IMR-90 (cell line): ENCODE measurements at places on chromosomes 3 and 15. TPM values are rescaled to one million over a fixed set of nuclear protein-coding genes. Genes with fewer than 3 reads are reported as not detected.

ADAMTS17 gene
- total RNA-seq, result 0.28 TPM in 1 of 2 replicates, not detected in the other

- DNase-seq, result peak; percentile 45
Measured at GRCh38 chr3:48695393-48695753, 9.7 kb upstream of the NCKIPSD start.

GRCh38 chr3:40187945-40188344 is 121.6 kb upstream of the EIF1B start:
- no peak for DNase-seq

ERICH6 gene
- total RNA-seq, result under 0.01 TPM in 1 of 2 replicates, not detected in the other

GRCh38 chr15:27235681-27236080 is 264.7 kb downstream of the GABRG3 start:
- no peak for DNase-seq

GRCh38 chr3:179610066-179610465 is 5.5 kb downstream of the NDUFB5 start:
- DNase-seq, result no peak

GRCh38 chr15:91863621-91864255 is 10.2 kb downstream of the SLCO3A1 start:
- no peak for DNase-seq

DNA sequence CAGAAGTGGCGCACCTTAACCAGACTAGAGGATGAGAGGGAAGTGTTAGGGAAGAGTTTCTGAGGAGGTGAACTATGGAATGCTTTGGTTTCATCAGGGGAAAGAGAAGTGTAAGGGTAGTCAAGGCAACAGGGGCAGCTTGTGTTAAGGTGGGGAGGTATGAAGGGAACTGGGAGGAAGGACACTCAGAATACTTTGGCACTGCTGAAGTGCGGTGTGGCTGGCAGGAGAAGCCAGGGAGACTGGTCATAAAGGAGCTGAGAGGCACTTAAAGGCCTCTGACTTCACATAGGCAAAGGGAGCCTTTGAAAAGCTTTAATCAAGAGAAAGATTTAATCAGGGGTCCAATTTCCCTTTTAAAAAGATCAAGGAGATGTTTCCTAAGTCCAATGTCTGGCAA is 129.0 kb downstream of the ERC2 start:
- DNase-seq, result no peak

CYFIP1 gene
- total RNA-seq, result 144 and 163 TPM in 2 replicates

- no peak for DNase-seq
Measured at GRCh38 chr15:41581110-41581509, 22.1 kb downstream of the TYRO3 start.

LTF gene
- total RNA-seq, result not detected in 2 replicates

DNA sequence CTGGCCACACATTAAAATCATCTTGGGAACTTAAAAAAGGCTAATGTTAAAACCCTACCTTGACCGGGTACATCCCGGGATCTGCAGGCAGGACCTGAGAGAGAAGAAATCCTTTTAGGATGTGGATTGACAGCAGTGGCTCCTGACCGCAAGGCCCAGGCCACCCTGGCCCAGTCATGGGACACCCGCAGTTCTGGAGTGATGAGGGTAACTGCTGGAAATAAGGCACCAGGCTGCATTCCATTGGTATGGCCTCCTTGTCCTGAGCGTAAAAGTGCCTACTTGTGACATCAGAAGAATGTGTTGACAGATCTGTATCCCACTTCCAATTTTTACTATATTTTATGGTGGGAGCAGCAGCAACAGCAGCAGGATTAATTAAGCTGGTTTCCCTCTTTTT is 63.4 kb upstream of the GSK3B start:
- DNase-seq, result no peak

RGMA gene
- total RNA-seq, result 0.18 TPM in 1 of 2 replicates, not detected in the other

NEO1 gene
- total RNA-seq, result 16.3 and 18.3 TPM in 2 replicates

- no peak for DNase-seq
Measured at GRCh38 chr3:24834442-24834841, 339.8 kb upstream of the THRB start.

DNA sequence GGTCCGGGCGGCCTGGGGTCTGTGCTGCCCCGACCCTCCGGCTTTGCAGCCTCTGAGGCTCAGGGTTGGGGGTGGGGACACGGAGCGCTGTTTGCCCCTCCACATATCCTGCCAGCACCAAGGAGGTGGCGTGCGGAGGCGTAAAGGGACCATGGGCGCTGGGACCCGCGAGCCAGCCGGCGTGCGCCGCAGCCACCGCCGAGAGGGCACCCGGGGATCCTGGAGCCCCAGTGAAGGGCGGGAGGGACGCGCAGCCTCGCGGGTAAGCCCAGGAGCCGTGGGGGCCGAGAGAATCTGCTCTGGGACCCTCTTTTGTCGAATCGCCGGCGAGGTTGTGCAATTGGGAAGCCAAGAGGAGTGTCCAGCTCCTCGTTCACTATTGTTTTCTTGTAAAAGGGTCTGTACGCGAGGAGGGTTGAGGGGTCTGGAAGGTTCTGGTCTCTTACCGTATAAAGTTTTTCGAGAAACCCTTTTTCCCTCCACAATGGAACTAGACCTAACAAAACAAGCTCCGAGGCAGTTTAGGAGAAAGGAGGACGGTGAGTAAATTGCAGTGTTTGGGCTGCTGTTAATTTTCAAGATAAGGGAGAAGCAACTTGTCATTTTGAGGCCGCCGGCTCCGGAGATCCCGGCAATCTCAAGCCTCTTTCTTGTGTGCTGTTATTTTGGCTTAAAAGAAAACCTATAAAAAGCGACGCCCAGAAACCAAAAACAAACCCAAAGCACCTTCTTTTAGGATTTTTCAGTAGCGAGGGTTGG is 29.9 kb upstream of the ST3GAL6 start:
- DNase-seq, result no peak

CPB1 gene
- not detected in 2 replicates for total RNA-seq

DNA sequence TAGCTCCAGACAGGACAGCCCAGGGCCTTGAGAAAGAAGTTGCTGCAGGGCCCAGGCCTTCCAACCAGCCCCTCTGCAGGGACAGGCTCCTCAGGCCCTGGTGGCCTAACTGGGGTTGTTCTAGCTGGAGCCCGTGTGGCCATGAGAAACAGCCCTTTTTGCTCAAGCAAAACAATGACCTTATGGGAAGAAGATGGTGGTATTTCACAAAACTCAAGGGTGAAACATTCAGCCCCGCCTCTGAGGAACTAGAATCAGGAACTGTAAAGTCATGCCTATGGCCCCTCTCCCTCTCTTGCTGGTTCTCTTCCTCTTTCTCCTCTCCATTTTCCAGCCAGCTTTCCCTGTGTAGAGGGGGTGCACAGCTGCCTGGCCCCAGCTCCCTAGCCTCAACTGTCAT is 273.3 kb downstream of the RPLP1 start:
- no peak for DNase-seq

DNA sequence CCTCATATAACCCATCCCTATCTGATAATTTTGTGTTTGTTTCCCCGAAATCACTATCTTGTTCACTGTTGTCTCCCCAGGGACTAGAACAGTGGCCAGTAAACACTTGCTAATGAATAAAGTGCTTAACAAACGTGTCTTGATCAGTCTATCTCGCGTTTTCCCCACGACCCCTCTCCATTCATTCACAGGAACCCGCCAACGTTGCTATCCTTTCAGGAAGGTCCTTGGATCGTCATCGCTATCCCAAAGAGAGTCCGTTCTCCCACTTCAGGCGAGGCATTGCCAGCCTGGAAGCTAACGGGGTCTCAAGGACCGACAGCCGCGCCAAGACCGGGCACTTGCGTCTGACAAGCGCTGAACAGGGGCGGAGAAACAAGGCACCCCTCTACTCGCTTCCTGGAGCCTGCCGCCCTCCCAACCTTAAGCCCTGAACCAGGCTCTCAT is 344 bp downstream of the LINS1 start:
- no peak for DNase-seq

- no peak for DNase-seq
Measured at GRCh38 chr3:12885583-12885930, 44.2 kb upstream of the RPL32 start.

GRCh38 chr3:101886626-101887025 is 37.3 kb downstream of the NFKBIZ start:
- DNase-seq, result no peak

DNA sequence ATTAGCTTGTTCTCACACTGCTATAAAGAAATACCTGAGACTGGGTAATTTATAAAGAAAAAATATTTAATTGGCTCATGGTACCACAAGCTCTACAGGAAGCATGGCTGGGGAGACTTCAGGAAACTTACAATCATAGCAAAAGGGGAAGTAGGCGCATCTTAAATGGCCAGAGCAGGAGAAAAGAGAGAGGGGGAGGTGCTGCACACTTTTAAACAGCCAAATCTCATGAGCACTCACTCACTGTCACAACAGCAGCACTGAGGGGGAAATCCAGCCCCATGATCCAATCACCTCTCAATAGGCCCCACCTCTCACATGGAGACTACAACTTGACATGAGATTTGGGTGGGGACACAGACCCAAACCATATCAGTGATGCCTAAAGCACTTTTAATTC is 82.5 kb downstream of the DCLK3 start:
- no peak for DNase-seq

- DNase-seq, result no peak
Measured at GRCh38 chr3:126488185-126488584, 12.5 kb upstream of the ZXDC start.

DAPK2 gene
- 0.28 and 0.36 TPM in 2 replicates for total RNA-seq

DNA sequence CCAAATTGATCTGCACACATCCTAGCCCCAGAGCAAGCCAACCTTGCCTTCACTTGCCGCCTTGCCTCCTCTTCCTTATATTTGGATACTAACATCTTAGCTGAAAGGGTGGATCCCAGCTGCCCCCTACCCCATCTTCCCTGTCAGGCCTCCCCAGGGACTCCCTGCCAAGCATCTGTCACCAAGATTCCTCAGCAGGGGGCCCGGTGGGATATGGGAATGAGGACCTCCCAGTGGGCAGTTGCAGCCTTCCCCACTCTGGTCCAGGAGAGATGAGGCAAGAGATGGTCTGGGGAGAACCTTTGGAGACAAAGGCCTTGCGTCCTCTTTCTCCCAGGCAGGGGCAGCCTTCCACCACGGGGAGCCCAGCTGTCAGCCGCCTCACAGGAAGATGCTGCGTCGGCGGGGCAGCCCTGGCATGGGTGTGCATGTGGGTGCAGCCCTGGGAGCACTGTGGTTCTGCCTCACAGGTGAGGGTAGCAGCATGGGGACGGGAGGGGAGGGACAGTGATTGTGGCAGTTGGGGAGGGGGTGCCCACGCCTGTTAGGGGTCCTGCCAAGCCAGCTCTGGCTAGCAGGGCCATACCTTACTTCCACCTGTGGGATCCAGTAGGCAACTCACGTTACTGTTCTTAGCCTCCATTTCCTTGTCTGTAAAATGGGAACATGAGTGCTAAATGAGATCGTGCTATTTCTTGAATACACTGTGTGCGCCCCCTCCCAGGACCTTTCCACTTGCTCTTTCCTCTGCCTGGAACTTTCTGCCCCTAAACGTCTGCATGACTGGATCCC is 15.3 kb downstream of the CD276 start:
- no peak for DNase-seq

SLC12A1 gene
- total RNA-seq, result not detected in 2 replicates

- no peak for DNase-seq
Measured at GRCh38 chr15:99593070-99593469, 27.3 kb downstream of the MEF2A start.

GRCh38 chr3:117586161-117586560 is 876.6 kb downstream of the TUSC7 start:
- no peak for DNase-seq

TNIK gene
- 6.3 and 8.3 TPM in 2 replicates for total RNA-seq
